GOT3 (cell line): ENCODE measurements at places on chromosomes 13 and 19.

DNA sequence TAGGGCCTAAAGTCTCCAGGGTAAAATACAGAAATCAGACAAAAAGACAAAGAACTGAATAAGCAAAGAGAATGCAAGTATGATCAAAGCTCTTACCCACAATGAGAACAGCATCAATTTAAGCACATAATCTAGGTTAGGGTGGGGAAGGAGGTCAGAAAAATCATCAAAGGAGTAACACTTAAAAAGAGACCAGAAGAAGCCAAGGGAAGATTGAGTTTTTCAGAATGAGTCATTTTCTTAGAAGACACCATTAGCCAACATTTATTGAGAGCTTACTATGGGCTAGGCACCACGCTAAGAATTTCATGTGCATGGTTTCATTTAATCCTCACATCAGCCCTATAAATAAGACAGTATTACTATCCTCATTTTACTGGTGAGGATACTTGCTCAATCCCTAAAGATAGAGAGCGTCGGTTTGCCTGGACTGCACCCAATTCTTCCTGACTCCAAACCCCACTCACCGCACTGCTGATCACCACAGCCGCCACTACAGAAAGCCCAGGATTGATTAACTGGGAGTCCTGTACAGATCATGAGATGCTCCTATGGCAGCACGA lies 1.7 kb upstream of the SHISA2 start:
- DNase-seq = no peak

DNA sequence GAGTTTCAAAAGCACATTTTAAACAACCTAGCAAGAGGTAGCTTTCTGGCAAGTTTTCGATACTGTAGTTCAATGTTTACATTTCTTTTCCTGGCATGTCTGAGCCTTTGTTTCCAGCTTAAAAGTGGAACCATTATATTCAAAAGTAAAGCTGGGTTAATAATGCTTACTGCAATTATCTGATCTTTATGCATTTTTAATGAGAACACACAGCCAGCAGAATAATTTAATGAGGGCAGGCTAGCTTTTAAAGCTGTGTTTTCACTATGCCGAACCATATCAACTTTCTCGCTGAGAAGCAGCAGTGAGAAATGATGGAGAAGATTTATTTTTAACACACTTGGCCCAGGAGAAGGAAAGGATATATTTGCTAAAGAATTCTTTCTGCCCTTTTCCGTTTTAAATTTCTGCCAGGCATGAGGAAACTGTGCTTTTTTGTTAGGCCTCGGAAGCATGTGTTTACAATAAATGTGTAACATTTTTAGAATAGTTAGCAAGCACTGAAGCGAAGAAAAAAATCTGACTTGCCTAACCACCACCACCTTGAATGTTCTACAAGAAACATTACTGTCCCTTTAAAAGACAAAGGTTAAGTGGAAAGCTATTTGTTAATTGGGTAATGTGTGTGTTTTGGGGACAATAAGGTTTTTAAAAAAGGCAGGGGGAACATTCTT lies 1.0 kb downstream of the MBNL2 start:
- no peak for DNase-seq

DNA sequence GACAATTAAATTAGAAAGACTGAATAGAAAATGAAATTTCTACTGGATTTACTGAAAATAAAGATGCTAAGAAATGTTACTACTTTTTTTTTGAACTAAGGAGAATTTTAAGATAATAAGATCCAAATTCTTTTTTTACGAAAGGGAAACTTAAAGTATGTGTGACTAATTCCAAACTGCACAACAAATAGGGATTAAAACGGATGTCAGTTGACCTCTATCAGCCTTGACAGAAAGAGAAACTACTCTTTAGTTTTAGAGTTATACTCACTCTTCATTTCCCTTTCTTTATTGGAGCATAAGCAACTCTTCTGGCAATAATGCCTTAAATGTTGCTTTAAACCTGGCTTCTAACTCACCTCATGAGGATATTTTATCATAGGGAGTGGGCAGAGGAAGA lies 273.8 kb downstream of the SLITRK6 start:
- DNase-seq = no peak

- DNase-seq = no peak
Measured at GRCh38 chr19:5406816-5407215, 48.4 kb upstream of the ZNRF4 start.

- DNase-seq = no peak
Measured at GRCh38 chr13:71448080-71448630, 418.8 kb downstream of the DACH1 start.

DNA sequence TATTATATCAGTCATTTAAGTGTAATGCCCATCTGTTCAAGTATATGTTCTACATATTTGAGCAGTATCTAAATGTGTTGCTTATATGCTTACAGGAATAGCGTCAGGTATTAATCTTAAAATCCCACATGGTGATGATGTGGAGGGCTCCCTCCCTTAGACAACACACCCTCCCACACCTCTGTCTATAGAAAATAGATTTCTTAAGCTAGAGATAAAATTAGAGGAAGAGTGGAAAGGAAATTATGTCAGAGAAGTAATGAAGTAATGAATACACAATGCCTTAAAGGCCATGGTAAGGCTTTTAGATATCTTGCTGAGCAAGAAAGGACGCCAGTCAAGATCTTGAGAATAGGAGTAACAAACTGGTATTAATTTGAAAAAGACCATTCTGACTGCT lies 12.4 kb downstream of the ZDHHC20 start:
- no peak for DNase-seq

DNA sequence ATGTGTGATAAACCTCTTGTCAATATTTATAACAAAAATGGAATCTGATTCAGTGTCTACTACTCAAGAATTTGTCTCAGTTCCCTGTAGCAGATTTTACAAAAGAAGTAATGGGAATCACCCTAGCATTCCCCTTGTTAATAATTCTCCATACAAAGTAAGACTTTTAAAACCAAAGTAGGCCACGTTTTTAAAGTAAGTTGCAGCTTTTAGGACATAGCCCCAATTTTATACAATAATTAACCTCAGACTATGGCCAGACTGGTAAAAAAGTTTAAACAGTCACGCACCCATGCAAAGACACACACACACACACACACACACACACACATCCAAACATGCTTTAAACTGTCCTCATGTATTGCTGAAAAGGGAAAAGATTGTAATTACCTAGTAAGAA lies 589.9 kb downstream of the PCDH9 start:
- DNase-seq = no peak

GRCh38 chr19:38152461-38153379 lies 71.3 kb downstream of the DPF1 start:
- DNase-seq = no peak

DNA sequence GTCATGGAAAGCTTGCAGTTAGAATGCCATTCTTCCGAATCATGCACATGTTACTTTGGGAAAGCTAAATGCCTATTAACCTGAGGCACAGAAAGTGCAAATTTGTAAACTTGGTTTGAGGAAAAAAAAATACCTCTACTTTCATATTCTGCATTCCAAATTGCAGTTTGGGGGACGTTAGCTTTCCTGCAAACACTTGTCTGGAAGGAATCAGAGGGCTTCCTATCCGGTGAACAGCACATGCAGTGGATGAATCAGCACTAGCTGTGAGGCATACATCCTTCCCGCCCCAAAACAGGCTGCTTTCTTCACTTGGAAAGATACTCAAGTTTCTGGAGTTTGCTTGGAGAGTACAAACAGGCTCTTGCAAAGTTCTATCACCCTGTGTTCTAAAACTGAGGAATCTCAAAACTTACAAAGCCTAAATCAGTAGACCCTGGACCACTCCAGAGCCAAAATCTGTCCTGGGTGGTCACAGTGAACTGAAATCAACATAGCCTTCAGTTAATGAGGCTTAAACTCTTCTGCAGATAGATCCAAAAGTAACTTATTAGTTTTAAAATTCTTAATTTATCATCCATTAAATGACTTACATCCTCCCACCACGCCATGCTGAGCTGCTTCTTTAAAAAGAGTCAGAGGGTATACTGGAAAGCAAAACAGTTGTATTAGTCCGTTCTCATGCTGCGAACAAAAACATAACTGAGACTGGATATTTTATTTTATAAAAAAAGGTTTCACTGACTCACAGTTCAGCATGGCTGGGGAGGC lies 802.3 kb upstream of the ARGLU1 start:
- no peak for DNase-seq

DNA sequence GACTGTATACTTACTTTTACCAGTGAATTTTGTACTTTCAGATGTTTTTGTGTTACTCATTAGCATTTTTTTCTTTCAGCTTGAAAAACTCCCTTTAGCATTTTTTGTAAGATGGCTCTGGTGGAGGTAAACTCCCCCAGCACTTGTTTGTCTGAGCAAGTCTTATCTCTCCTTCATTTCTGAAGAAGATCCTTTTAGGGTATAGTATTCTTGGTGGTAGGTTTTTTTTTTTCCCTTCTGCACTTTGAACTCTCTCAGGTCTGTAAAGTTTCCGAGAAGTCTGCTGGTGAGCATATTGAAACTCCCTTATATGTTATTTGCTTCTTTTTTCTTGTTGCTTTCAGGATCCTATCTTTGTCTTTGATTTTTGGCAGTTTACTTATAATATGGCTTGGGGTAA lies 35.1 kb downstream of the IGFL3 start:
- no peak for DNase-seq

DNA sequence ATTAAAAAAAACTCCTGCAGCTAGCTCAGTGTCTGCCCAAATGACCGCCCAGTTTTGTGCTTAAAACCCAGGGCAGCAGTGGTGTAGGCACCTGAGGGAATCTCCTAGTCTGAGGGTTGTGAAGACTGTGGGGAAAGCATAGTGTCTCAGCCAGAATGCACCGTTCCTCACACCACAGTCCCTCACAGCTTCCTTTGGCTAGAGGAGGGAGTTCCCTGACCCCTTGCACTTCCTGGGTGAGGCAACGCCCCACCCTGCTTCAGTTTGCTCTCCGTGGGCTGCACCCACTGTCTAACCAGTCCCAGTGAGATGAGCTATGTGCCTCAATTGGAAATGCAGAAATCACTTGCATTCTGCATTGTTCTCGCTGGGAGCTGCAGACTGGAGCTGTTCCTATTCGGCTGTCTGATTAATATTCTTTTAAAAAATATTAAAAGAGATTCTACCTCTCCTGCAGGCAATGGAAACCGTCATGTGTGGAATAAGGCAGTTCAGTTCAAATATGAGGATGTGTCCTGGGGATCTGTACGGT lies 645.7 kb downstream of the FGF9 start:
- DNase-seq = no peak
